ENCODE measurements at places on chromosomes 5 and 9. TPM values are rescaled to one million over a fixed set of nuclear protein-coding genes. Genes with fewer than 3 reads are reported as not detected.
A peak's percentile ranks its signal among the peaks of the same experiment; 100 is the strongest.

GRCh38 chr9:137013571-137013940 is 14.5 kb downstream of the ABCA2 start:
- DNase-seq: no peak

DNA sequence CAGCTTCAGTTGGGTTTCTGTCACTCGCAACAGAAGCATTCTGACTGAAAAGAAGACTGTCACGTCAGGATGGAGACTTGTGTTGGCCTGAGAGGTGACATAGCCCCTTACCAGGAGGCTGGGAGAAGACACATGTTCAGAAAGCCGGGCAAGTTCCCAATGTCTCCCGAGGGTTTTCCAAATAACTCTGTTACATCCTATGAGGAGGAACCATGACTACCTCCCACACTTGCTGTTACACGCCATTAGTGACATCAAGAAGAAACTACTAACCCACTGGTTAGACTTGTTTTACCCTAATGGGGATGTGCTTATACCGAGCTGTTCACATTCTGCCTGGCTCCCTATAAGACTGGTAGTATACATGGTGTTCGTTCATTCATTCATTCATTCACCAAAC is 33.3 kb downstream of the SH3PXD2B start:
- no peak for DNase-seq

Gene PANK3
- 52.3 TPM for total RNA-seq

DNA sequence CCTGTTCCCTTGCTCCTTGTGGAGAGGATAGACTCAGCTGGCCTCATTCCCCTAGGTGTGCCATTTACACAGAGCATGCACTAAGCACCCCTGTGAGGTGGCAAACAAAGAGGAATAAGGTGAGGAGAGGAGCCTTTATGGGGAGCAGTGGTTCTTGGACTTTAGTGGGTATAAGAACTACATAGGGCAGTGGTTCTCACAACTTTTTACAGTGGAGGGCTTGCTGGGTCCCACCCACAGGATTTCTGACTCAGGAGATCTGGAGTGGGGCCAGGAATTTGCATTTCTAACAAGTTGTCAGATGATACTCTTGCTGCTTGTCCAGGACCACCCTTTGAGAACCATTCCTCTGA is 42.0 kb downstream of the CSF1R start:
- no peak for DNase-seq

DNA sequence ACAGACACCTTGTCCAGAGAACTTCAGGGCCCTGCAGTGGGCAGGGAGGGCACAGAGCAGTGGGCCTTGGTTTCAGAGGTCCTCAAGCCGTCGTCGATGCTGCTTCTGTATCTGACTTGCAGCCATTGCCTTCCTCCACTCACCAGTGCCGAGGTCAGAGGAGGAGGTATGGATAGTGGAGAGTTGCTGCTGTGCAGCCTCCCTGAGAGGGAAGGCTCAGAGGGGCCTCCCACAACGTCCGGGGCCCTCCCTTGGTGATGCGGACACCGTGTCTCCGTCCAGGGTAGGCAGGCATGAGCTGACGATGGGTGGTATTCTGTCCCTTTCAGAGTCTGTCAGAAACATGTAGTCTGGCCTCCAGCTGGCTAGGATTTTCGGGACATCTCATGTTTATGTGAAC is 73.9 kb downstream of the MVB12B start:
- no peak for DNase-seq

DNA sequence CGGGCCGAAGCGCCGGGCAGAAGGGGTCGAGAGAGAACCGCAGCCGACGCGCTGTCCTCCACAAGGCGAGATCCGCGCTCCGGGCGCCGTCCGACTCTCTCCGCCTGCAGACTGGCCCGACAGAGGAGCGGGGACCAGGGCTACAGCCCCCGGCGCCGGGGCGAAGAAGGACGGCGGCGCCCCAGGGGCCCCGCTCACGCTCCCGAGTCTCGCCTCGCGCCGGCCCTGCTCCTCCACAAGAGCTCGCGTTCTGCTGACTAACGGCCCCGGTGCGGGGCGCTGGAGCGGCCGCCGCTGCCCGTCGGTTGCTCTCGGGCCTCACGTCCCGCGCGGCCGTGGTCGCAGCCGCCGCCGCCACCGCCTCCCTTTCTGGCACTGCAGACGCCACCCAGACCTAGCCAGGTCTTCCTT is 338 bp downstream of the ABHD17B start:
- no peak for DNase-seq

GRCh38 chr5:173598686-173599085 is 17.8 kb downstream of the BOD1 start:
- no peak for DNase-seq

GRCh38 chr5:179061025-179061424 is 852 bp downstream of the ZNF354C start:
- no peak for DNase-seq

Gene SLC9A3
- 1.8 TPM for total RNA-seq

DNA sequence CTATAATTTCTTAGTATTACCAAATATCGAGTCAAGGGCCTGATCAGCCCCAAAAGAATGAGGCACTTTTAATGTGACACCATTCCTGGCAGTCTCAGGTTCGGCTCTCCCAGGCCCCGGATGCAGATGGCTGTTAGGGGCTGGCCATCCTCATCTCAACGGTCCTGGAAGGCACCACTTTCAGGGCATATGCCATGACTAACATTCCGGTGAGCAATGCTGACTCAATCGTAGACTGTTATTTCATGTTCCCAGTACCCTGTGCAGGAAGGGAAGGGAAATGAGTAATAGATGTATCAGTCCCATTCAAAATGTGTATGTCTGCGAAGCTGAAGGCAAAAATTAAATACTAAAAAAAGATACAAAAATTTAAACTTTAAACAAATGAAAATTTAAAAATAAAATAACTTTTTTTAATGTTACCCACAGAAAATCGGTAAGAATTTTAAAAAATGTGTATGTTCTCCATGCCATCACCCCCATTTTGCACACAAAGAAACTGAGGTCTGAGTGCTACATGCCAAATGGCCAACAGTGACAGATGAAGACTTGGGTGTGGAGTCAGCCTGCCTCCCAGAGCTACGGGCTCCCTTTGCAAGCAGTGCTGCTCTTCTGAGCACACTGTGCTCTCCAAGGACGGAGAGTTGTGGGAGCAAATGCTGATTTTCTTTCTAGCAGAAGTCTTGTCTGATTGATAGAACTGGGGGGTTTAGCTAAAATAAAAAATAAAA is 79.0 kb downstream of the GLDC start:
- DNase-seq: peak; percentile 61

GRCh38 chr5:143187495-143187894 is 216.0 kb downstream of the NR3C1 start:
- DNase-seq: no peak

Data from activated T-cell treated with anti-CD3 and anti-CD28 coated beads, Interleukin-2, amount 50 U/mL, for 72 hours (primary cell).